ENCODE measurements at places on chromosomes 7 and 10. TPM values are rescaled to one million over a fixed set of nuclear protein-coding genes. Genes with fewer than 3 reads are reported as not detected.
A peak's percentile ranks its signal among the peaks of the same experiment; 100 is the strongest.

DNA sequence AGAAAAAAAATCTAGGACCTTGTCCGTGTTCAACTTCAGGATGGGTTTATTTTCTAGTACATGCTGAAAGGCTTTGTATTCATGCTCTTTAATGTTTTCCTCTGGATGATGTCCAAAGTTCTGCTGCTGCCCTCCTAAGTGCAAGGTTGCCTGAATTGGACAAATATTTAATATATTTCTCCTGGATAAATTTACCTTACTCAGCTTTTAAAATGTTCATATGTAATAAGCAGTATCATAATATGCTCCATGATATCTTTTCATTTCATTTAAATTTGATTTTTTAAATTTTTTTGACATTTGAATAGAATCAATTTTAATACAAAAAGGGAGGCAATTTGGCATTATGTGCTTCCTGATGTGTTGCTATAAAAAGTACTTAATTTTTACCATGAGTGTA lies 95.9 kb upstream of the SLC25A13 start:
- no peak for DNase-seq

GRCh38 chr7:89123871-89124270 lies 328.3 kb upstream of the TEX47 start:
- no peak for DNase-seq

- DNase-seq: no peak
Measured at GRCh38 chr10:28592953-28593352, 60.0 kb downstream of the WAC start.

- no peak for DNase-seq
Measured at GRCh38 chr7:39186671-39187070, 209.0 kb downstream of the POU6F2 start.

- no peak for DNase-seq
Measured at GRCh38 chr10:69374931-69375306, 41.8 kb downstream of the TACR2 start.

DNA sequence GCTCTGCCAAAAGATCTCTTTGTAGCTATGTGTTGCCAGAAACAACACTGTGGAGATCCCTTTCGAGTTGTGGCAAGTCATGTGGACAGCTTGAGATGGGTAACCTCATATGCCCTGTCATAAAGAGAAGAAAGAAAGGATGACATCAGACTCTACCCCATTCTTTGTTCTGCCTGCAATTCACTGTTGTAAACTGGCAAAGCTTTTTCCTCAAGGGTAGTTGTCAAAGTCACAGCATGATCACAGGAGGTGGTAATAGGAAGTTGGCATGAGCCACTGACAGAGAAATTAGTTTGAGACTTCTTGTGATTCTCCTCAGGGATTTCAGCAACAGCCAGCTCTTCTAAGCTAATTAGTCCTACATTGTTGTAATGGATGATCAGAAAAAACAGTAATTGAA lies 19.4 kb upstream of the MINDY3 start:
- no peak for DNase-seq

DNA sequence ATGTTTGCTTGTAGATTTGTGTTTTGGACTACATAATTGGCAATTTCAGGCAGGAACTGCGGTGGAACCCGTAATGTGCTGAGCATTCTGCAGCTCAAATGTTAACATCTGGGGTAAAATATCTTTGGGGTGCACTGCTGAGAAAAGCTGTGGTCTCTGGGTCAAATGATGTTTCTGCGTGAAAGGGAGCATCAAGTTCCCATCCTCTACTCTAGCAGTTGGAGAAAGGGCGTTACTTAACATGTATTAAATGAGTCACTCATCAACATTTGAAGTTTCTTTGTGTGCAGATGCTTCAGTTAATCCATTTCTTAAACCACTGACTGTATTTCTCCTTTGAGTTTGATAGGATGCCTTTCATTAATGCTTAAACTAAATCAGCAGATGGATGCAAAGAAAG lies 273.1 kb upstream of the PITRM1 start:
- DNase-seq: no peak

DNA sequence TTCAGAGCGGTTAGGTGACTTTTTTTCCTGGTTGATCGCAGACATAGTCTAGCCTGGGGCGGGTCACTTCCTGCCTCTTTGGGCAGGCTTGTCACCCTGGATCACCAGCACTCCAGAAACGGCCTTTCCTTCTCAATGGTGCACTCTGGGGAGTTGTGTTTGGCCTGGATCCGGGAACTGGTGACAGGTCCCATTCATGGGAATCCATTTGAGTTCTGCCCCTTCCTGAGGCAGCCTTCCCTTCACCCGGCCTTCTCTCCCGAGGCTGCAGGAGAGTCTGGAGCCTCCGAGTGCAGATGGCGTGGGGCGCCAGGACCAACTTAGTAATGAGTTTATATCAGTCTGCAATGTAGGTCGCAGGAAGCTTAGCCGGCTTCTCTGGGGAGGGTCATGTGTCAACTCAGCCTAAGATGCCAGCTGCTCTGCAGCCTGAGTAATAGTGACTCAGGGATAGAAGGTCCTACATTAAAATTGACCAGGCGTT lies 54.2 kb downstream of the TACR2 start:
- DNase-seq: no peak

DNA sequence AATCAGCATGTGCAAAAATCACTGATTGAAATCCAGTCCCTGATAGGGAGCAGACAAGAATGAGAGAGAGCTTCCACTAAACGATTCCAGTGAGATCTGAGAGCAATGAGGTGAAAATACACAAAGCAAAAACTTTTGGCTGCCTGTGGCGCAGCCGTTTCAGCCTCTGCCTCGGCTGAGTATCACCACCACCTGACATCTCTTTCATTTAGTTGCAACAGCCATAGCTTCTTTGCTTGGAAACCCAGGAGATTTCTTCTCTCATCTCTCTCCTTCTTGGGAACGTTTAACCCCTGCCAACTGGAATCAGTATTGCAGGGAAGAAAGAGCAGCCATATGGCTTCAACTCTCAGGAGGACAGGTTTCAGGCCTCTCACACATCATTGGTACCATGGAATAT lies 237.3 kb upstream of the AGK start:
- no peak for DNase-seq

GRCh38 chr7:92837000-92837749 lies 802 bp upstream of the CDK6 start:
- peak; percentile 32 for DNase-seq

Gene RGS10
- total RNA-seq: 16.8 TPM

Gene UBTD1
- total RNA-seq: 1.8 TPM

Gene ANLN
- total RNA-seq: 0.56 TPM
